Stimulated activated CD8-positive, alpha-beta memory T cell treated with anti-CD3 and anti-CD28 coated beads, Interleukin-7, amount 100 ng/mL, for 4 hours (primary cell): ENCODE measurements at places on chromosomes 2 and 18.

- DNase-seq, result no peak
These were observed 208.4 kb downstream of the MGAT5 start for GRCh38 chr2:134462275-134462674.

GRCh38 chr2:152920846-152921245 is 202.4 kb downstream of the ARL6IP6 start:
- no peak for DNase-seq

DNA sequence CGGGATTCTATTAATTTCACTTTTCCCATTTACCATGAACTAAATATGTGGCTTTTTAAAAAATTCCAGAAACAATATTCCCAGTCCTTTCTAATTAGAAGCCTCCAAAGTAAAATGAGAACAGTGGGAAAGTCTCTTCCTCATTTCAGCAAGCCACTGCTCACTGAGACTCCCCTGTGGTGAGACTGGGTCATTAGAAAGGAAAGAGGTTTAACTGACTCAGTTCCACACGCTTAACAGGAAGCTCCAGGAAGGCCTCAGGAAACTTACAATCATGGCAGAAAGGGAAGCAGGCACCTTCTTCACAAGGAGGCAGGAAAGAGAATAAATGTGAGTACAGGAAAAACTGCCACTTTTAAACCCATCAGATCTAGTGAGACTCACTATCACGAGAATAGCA is 258.9 kb upstream of the CHAC2 start:
- DNase-seq, result no peak

GRCh38 chr18:6219116-6219717 is 195.5 kb downstream of the L3MBTL4 start:
- DNase-seq, result no peak

GRCh38 chr18:6729247-6730091 is at the start of gene ARHGAP28:
Gene ARHGAP28, plus strand, starts transcription at chr18:6729716. Its CDS starts 106 bp downstream, at chr18:6729822.
- no peak for DNase-seq

- no peak for DNase-seq
These were observed 8.6 kb upstream of the TMEM37 start for GRCh38 chr2:119423108-119423444.

- DNase-seq, result no peak
These were observed 50.3 kb upstream of the NFE2L2 start for GRCh38 chr2:177314722-177315264.

DNA sequence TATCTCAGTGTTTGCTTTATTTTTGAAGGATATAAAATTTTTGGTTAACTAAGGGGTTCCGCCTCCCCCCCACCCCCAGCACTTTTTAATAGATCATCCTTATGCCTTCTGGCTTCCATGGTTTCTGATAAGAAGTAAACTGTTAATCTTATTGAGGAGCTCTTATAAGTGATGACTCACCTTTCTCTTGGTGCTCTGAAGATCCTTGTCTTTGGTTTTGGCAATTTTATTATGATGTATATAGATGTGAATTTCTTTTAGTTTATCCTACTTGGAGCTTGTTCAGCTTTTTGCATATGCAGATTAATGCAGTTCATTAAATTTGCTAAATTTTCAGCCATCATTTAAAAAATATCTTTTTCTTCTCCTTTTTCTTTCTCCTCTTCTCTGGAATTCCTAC is 91.7 kb upstream of the CTAGE1 start:
- DNase-seq, result no peak

DNA sequence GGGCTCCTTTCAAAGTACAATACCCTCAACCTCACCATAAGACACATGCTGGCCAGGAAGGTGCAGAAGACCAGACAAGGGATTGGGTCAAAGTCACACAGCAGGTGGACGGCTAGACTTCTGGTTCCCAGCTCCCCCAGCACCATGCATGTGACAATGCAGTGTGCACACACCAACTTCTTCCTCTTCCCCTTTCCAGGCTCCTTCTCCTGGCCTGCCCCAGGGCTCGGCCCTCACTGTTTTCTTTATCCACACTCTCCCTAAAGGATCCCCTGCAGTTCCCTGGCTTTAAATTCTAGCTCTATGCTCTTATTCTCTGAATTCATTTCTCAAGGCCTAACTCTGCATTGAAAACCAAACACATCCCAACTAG is 82.3 kb downstream of the LOXHD1 start:
- DNase-seq, result no peak

DNA sequence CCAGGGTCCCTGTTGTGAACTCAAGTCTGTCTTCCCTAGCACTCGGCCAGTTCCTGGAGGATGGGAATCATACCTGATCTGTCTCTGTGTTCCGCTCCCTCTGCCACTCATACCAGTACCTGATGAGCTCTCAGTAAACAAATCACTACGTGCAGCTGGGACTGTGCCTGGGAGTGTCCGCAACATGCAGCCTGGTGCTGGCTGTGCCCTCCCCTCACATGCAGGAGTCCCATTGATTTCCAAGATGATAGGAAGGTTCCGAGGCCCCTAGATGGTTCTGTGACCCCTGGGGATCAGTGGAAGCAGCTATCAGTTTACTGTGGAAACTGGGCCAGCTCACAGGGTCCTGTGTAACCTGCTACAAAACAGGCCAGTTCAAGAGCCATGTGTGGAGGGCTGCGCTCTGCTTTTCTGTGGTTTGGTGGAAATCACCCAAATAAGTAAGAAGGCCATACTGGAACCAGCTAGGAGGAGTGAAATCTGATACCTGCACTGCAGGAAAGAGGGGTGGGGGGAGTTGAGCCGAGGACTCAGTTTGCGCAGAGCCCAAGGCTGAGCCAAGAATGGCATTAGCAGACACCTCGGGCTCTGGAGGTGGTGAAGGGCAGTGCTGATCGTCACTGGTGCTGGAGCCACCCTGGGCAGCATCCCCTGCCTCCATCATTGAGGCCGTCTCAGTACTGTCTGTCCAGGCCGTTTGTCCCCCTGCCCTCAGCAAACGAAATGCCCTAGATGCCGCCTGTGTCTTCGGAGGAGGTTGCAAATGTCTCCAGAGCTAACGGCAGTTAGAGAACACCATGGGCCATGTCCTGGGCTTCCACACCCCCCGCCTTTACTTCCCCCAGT is 93.3 kb downstream of the KLHL29 start:
- no peak for DNase-seq

DNA sequence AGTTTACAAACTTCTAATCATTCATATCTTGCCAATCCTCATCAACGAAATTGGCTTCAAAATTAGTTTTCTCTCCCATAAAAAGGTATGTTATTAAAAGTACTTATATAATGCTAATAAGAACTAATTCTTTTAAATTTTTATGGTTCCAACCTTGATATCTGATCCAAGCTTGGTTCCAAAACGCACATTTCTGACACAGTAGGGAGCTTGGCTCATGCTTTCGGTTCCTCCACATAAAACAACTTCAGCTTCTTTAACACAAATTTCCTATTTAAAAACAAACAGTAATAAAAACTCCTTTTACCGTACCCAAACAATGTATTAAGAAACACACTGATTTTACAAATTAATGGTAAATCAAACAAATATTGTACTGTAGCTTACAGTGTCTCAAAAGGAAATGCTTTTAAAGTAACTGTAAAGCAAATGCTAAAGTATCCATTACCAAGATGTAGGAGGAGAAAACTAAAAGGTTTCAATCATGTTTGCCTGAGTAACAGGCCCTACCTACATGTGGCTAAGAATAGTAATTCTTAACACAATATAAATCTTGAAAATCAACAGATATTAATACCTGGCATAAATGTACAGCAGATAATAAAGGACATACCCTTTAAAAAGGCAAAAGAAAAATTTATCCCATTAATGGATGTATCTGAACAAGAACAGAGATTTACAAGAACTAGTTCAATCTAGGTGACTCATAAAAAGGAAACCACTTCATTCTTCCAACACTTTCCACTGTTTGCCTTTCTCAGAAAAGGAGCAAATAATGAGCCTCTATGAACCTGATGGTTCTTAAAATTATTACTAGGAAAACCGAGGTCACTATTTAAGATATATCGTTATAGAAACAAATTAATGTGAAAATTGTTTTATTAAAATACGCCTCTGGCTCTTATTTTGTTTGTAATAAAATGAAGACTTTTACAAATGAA is 17.5 kb downstream of the ACAA2 start:
- no peak for DNase-seq

GRCh38 chr18:59966913-59967312 is 67.1 kb downstream of the PMAIP1 start:
- DNase-seq, result no peak

GRCh38 chr2:240739797-240740196 is 48.1 kb downstream of the AQP12A start:
- DNase-seq, result peak; percentile 33
